Iris pigment epithelial cell (primary cell): ENCODE measurements at places on chromosomes 11 and 22.

DNA sequence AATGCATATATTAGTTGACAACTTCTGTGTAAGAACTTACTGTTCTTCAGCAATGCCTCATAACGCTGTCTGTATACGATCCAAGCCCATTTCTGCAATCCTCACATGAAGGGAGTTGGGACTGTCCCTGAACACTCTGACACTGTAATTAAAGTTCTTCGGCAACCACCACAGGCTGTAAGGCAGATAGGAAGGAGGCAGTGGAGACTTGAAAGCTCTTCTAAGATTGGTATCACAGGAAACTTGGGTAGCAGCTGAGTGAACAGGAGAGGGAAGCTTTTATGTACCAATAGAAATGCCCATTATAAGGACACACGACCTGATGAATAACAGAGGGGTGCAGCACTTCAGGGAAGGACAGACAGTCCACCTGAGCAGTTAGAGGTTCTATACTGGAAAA, 12.0 kb upstream of the GAB2 start:
- no peak for DNase-seq

- DNase-seq: no peak
Measured at GRCh38 chr11:8261921-8262551, 1.6 kb downstream of the LMO1 start.

GRCh38 chr11:8328848-8329330, 65.2 kb upstream of the LMO1 start:
- DNase-seq: peak; percentile 69

GRCh38 chr11:134957540-134958335, 545.7 kb upstream of the B3GAT1 start:
- DNase-seq: no peak

GRCh38 chr11:121870206-121871045, 245.6 kb downstream of the BLID start:
- no peak for DNase-seq

DNA sequence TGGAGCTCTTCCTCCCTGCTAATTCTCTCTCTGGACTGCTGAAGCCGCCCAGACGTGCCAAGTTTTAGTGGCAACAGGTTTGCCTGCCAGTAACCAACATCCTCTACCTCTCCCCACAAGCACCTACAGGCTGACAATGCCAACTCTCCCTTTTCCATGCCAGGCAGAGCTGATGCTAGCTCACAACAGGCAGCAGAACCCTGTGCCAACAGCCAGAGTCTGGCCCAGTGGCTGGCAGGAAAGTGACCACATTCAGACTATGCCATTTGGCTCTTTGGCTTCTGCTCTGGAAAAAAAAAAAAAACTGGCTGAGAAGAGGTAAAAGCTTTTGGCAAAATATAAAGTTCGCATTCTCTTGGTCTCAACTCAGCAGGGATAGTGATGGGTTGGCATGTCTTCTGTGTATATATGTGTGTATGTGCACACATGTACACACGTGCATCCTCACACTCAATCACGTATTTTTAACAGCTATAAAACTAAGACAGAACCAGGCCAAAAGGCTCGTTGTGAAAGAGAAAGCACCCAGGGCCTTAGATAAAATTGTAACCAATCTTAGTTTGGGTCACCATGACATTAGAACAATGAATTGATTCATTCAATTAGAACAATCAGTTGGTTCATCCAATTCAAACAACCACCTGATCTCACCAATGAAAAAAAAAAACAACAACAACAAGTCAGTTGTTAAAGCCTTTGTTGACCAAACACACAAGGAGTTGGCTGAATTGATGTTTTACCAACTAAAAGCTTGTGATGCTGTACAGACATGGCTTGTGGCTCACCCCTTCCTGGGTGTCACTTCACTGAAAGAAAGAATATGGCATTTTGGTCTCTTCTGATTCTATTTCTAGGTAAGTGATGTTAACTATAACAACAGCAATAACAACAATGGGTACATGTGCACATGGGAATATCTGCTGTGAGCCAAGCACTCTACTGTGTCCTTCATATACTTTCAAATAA, 48.6 kb downstream of the TRIM29 start:
- no peak for DNase-seq

GRCh38 chr22:20582520-20583361, 75.3 kb downstream of the MED15 start:
- DNase-seq: no peak

DNA sequence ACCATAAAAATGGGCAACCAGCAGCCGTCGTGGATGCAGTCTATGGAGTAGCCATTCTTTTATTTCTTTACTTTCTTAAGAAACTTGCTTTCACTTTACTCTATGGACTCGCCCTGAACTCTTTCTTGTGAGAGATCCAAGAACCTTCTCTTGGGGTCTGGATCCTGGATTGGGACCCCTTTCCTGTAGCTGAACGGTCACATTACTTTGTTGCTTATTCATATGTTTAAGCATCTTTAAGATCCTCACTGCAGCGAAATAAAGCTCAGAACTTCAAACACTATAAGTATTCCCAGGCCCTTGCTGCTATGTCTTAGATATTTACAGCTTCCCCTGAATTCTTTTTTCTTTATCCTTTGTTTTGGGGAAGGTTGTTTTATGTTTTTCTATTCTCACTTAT, 187.8 kb upstream of the DDI1 start:
- DNase-seq: no peak

GRCh38 chr11:113664069-113664980, 41.8 kb downstream of the TMPRSS5 start:
- peak; percentile 83 for DNase-seq

- no peak for DNase-seq
Measured at GRCh38 chr11:131943295-131943694, 572.9 kb downstream of the NTM start.

DNA sequence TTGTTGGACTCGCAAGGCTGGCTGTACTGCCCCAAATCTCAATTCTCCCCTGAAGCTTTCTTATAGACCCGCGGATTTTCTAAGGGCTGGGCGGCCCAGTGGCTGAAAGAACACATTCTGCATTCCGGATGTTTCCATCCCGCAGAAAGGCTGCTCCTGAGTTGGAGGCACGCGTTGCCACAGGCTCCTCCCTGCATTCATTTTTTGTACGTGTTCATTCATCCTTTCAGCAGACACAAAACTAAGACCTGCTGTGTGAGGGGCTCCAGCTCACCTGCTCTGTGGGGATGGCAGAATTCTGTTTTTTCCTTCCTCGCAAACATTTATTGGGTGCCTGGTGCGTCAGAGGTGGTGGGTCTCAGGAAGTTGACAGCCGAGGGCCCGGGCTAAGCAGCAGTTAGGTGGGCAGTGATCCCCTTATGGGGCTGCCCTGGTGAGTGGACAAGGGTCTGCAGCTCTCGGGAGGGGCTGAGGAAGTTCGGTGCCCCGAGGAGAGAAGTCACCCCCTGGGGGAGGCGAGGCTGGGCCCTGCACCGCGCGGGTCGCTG, 23.7 kb downstream of the SHANK3 start:
- no peak for DNase-seq

DNA sequence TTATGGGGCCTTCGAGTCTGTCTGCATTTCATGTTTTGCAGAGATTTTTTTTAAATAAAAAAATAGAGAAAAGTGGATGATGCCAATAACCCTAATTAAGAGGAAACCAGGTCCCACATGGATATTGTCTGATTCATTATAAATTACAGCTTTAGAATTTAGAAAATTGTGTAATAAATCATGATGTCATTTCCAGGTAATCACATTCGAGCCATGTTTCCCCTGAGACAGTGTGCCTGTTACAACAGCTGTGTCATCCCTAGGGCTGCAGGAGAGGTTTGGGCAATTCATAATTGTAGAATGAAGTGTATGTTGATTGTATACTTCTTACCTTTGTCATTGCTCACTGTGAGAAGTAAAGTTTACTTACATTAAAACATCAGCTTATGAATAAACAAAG, 38.3 kb downstream of the NCAM1 start:
- peak; percentile 16 for DNase-seq

DNA sequence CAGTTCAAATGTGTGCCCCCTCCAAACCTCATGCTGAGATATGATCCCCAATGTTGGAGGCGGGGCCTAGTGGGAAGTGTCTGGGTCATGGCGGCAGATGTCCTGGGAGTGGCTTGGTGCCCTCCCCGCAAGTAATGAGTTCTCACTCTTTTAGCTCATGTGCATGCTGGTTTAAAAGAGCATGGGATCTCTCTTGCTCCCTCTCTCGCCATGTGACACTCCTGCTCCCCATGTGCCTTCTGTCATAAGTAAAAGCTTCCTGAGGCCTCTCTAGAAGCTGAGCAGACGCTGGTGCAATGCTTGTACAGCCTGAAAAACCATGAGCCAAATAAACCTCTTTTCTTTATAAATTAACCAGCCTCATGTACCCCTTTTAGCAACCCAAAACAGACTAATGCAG, 98.8 kb downstream of the SGSM3 start:
- no peak for DNase-seq

- DNase-seq: peak; percentile 18
Measured at GRCh38 chr11:132158091-132158490, 787.7 kb downstream of the NTM start.
